ENCODE measurements at places on chromosomes 5 and 9.
A peak's percentile ranks its signal among the peaks of the same experiment; 100 is the strongest.

DNA sequence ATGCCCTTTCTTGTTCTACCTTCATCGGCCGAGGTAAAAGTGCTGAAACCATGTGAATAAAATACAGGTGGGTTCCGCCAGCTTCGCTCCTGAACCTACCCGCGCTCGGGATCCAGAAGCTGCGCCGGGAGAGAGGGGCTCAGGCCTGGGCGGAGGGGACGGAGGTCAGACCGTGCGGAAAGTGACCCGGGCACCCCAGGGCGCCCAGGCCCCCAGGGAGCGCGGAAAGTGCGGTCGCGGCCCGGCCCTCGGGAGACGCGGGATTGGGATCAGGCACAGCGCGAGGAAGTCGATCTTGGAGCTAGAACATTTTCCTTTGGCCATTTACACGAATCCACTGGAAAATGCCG is 329 bp downstream of the SYK start:
- no peak for DNase-seq

DNA sequence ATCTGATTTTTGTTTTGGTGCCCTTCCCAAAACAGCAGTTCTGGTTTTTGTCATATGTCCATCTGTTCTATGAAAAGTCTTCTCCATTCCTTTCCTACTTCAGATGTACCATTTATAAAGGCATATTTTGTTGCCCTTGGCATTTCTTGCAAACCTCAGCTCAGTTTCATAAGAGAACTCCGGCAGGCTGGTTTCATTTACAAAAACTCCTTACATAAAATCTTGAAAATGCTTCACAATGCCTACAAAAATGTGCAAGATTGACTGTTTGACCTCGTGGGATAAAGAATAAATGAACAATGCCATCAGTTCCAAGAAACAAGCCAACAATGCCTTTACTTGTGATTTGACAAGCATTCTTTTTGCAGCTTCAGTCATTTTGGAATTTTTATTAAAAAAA is 39.1 kb upstream of the CTNNAL1 start:
- DNase-seq, result peak; percentile 82

DNA sequence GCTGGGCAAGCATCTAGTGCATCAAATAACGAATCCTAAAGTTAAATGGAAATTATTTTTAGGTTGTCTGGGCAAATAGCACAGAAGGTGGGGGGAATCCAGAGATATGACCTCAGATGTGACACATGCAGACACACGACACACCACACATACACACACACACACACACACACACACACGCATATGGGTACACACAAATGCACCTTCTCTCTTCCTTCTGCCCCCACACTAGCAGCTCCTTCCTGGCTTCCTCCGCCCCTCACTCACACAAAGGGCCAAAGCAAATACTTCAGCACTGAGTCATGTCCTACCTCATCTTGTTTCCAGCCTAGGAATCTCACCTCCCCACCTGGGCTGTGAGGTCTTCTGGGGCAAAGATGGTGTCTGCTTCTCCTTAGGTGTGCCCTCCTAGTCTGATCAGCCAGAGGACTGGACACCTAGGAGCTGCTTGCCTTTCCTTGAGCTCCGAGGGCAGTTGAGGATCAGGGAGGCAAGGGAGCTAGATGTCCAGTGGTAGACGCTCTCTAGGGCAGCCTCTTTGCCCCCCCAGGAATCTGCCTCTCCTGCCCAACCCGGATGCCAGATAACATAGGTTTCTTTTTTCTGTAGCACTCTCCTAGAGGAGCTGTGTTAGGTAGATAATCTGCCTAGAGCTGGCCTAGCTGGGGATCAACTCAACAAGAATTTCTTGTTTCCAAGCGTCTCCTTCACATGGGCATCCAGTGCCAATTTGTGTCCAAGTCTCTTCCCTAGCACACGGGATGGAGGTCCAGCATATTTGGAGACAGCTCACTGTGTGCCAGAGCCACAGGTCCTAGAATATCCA is 14.3 kb upstream of the JADE2 start:
- peak; percentile 26 for DNase-seq

GRCh38 chr9:134600836-134601638 is 40.6 kb upstream of the COL5A1 start:
- DNase-seq, result no peak

GRCh38 chr5:103126557-103126956 is 6.5 kb downstream of the PPIP5K2 start:
- DNase-seq, result no peak

All from AG10803 (cell line).